ENCODE measurements at places on chromosomes 13 and 19. TPM values are rescaled to one million over a fixed set of nuclear protein-coding genes. Genes with fewer than 3 reads are reported as not detected.

AMER2 gene
- total RNA-seq = not detected

NLRP9 gene
- not detected for total RNA-seq

ZIC5 gene
- not detected for total RNA-seq

C19orf67 gene
- not detected for total RNA-seq

NXNL1 gene
- total RNA-seq = not detected

KLK14 gene
- not detected for total RNA-seq

JAK3 gene
- 3.6 TPM for total RNA-seq

FSD1 gene
- total RNA-seq = 0.50 TPM

- DNase-seq = no peak
Observed at GRCh38 chr13:79470666-79471065, 10.3 kb upstream of the NDFIP2 start.

DNA sequence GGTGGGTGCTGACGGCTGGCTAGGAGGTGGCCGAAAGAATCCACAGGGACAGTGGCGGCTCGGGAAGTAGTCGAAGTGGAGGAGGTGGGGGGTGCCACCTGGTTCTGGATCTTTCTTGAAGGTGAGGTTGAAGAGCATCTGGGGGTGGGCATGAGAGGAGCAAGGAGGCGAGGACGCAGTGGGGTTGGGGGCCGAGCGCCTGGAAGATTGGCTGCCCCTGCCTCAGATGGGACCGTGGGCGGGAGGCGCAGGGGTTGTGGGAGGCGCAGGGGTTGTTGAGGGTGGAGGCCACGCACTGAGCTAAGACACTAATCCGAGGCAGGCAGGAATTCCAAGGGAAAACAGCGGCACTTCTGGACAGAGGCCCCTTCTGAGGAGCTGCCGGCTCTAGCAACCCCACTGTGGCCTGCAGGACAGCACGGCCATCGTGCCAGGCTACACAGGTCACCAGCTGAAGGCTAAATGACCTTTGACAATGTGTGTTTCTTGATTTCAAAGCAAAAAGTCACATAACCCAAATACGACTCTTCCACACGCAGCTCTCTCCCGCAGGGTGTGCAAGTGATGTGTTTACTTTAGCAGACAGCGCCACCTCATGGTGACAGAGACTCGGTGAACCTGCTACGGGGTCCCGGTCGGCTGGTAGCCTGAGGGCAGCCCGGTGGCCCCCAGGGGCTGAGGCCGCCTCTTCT is 44.1 kb upstream of the RANBP3 start:
- DNase-seq = peak; percentile 94

DNA sequence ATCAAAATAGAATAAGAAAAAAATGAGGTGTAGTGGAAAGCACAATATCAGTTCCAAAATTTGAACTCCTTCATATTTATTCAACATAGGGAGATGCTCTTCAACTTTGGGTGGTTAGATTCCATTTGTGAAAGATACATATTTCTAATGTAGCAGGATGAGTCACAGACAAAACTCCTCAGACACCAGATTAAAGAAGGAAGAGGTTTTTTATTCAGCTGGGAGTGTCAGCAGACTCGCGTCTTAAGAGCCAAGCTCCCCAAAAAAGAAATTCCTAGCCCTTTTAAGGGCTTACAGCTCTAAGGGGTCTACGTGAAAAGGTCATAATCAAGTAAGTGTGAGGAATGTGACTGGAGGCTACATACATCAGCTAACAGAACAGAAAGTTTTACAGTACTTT is 6.8 kb upstream of the ZNF765 start:
- DNase-seq = no peak

GRCh38 chr13:30159446-30159839 is 147.9 kb downstream of the KATNAL1 start:
- DNase-seq = no peak

DNA sequence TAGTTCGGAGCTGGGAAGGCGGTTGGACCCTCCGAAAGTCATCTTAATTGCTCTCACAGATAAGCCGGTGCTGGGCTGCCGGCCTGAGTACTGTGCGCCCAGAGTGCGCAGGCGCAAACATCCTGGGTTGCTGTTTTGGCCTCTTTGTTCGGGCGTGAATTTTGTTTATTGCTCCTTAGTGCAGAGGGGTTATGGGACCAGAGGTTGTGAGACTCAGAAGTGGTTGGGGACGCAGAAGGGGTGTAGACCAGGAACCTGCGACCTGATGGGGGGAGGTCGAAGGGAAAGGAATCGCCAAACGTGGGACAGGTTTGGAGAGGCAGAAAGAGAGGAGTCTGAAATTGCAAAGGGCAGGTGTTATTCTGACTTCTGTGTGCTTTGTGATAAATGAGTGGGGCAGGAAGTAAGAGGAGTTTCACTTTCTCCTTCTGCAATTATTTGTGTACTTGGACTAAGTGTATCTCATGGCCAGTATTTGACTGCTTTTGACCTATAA is 607 bp upstream of the ZNF566 start:
- DNase-seq = no peak

- no peak for DNase-seq
Observed at GRCh38 chr19:17248011-17248776, 2.5 kb upstream of the NR2F6 start.

- DNase-seq = no peak
Observed at GRCh38 chr19:49347835-49348234, 12.6 kb downstream of the CD37 start.

DNA sequence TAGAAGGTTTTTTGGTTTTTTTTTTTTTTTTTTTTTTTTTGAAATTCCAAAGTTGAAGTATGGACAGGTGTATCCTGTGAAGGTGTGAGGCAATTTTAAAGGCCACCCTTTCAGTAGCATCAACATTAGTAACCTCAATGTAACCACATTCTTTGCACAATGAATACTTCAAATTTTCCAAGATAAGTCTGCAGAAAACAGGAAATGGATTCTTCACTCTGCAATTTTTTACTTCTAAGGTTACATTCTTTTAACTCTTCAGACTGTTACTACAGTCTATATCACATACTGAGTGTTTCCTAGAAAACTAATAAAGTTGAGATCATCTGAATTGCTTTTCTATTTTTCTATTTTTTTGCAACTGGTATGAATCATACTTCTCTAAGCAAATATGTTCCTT is 569.0 kb upstream of the GPC6 start:
- DNase-seq = no peak

DNA sequence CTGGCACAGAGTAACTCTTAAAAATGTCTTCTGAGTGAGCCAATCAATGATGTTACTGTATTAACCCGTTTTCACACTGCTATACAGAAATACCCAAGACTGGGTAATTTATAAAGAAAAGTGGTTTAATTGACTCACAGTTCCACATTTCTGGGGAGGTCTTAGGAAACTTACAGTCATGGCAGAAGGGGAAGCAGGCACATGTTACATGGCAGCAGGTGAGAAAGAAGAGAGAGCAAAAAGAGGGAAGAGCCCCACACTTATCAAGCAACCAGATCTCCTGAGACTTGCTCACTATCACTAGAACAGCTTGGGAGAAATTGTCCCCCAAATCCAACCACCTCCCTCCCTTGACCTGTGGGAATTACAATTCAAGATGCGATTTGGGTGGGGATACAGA is 97.6 kb upstream of the MIR17HG start:
- no peak for DNase-seq

DNA sequence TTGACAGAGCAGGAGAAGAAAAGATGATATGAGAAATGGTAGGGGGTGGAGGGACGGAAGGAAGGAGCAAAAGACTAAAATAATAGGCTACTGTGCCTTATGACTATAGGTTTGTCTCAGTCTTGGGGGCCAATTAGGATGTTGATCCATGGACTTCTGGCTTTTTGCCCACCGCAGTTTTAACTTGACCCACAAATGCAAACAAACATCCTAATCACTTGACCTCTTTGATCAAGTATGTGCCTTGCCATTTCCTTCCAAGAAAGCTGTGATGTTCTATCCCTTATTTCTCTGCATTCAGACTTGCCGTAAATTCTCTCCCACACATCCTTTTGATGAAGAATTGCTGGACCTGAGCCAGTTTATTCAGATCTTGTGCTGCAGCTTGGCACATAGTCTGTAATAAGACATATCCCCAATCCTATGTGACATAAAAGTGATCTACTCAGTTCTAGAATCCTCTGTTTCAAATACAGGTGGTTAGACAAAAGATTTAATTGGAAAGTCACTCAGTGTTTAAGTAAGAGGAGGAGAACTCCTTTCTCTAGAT is 62.8 kb downstream of the TPT1 start:
- no peak for DNase-seq

DNA sequence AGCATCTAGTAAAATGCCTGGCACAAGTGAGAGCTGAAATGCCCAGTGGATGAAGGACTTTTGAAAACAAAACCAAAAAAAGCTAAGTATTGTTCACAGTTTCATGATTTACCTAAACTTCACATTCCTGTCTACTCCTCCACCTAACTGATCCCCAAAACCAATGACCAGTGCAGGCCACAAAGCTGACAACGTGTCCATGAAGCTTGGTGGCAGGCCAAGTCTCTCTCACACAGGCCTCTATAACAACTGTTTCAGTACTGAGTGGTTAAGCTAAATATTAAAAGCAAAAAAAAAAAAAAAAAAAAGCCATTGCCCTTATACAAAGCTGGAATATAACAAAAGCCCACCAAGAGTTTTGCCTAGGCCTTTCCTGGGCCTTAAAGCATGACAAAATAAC is 36.4 kb downstream of the STK24 start:
- no peak for DNase-seq

GRCh38 chr19:48810151-48810550 is 678 bp downstream of the BCAT2 start:
- no peak for DNase-seq

- peak; percentile 77 for DNase-seq
Observed at GRCh38 chr13:29441306-29441705, 154.2 kb downstream of the SLC7A1 start.

DNA sequence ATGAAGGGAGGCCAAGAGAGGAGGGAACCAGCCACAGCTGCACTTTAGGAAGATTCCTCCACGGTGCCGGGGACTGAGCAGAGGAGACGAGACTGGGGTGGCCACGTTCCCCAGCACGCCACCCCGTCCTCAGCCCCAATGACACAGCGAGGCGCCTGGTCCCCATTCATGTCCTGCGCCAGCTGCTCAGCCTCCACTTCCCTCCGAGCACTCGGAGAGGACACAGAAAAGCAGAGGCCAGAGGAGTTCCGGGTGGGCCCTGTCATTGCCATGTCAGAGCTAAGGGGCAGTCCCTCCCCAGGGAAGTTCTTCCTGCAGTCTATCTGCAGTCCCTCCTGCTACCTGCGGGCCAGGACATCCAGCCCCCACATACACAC is 53.2 kb upstream of the NFIC start:
- no peak for DNase-seq

- no peak for DNase-seq
Observed at GRCh38 chr13:99565478-99566124, 64.3 kb downstream of the TM9SF2 start.

DNA sequence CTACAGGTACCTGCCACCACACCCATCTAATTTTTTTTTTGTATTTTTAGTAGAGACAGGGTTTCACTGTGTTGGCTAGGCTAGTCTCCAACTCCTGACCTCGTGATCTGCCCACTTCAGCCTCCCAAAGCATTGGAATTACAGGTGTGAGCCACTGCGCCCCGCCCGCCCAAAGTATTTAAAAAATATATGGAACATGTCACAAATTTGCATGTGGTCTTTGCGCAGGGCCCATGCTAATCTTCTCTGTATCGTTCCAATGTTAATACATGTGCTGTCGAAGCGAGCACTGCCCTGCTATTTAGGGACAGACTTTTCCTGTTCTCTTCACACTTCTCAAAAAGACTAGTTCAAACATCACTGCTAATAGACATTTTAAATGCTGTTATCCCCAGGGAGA is 1.2 kb upstream of the TSKS start:
- DNase-seq = no peak

GRCh38 chr19:24000656-24001055 is 86.0 kb downstream of the ZNF726 start:
- DNase-seq = no peak

GRCh38 chr13:27542220-27542619 is 78.1 kb downstream of the LNX2 start:
- no peak for DNase-seq

DNA sequence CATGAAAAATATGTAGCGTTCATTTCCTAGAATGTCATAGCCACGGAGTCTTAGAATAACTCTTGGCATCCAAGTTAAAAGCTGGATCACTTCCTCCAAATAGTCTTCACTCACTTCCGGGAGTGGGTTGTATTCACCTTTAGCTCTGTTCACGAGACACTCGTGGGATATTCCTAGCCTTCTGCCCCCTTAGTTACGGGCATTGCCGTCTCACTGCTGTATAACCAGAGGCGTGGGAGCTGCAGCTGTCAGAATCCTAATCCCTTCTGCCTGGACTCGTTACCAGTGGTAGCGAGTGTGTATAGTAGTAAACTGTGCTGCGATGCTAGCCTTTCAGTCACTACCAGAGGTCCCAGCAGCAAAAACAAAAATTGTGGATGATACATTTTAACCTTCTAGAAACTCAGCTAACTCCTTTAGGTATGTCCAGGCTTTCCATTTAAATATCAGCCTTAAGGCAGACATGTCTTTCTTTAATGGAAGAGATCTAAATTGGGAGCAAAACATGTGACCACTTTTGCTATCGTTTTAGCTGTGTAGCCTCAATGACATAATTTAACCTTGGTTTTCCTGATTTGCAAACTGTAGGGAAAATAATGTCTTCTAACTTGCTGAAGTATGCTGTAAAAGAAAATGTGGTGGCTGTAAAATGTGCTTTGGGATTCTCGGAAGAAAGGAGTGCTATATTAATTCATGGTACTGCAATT is 34.1 kb downstream of the ERCC5 start:
- no peak for DNase-seq

DNA sequence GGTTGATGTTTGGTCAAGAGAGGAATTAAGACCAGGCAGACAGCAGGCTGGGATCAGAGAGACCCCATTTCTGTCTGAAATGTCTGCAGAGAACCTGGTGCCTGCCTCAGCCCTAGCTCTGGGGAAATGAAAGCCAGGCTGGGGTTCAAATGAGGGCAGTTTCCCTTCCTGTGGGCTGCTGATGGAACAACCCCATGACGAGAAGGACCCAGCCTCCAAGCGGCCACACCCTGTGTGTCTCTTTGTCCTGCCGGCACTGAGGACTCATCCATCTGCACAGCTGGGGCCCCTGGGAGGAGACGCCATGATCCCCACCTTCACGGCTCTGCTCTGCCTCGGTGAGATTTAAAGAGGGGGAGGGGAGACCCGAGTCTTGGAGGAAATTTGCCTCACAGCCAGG is at the start of gene LILRB4:
TSS of gene LILRB4 (plus strand) at position 256 of the 400 bp plus-strand sequence. CDS start at position 305, 49 bp downstream.
- no peak for DNase-seq

DNA sequence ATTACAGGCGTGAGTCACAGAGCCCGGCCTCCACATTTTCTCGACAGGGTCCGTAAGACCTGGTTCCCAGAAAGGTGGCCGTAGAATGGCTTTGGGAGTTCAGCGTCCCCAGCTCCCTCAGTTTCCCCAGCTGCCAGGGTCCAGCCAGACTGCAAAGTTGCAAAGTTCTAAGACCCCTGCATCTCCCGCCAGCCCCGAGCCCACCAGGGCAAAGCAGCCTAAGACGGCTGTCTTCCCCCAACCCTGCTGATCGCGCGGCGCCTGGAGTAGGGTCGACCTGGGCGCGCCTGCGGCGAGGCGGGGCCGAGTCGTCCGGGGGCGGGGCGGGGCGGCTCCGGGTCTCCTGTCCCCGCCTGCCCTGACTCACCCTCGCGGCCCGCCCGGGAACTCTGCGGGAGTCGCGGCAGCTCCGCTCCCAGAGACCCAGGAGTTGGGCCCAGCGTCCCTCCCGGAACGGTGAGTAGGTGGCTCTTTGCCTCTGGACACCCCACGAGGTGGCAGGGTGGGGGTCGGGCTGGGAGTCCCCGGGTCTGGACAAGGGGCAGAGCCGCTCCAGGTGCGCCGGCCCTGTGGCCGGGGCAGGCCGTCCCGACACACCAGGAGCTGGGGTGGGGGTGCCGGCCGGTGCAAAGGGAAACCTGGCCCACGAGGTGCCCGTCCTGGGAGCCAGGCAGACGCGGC is at the start of gene LRRC8E:
TSS of gene LRRC8E (plus strand) at position 366 of the 681 bp plus-strand sequence. CDS start 7,094 bp downstream, outside the sequence.
- no peak for DNase-seq

GRCh38 chr13:26614721-26615120 is 57.2 kb downstream of the WASF3 start:
- no peak for DNase-seq
